GM13977 (cell line): ENCODE measurements at places on chromosomes 1 and 21.

DNA sequence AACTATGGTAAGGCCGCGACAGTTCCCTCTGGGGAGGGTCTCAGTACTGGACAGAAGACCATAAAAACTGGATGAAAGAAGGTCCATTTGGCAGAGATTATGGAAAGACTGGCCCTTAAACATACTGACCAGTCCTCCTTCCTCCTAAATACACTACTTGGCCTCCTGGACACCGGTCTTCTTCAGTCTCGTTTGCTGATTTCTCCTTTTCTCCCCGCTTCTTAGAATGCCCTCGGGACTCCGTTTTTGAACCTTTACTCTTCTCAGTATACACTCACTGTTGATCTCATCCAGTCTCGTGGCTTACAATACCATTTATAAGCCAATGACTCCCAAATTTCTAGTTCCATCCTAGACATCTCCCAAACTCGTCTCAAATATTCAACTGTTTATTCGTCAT lies 694 bp upstream of the MRPL9 start:
- DNase-seq = no peak

DNA sequence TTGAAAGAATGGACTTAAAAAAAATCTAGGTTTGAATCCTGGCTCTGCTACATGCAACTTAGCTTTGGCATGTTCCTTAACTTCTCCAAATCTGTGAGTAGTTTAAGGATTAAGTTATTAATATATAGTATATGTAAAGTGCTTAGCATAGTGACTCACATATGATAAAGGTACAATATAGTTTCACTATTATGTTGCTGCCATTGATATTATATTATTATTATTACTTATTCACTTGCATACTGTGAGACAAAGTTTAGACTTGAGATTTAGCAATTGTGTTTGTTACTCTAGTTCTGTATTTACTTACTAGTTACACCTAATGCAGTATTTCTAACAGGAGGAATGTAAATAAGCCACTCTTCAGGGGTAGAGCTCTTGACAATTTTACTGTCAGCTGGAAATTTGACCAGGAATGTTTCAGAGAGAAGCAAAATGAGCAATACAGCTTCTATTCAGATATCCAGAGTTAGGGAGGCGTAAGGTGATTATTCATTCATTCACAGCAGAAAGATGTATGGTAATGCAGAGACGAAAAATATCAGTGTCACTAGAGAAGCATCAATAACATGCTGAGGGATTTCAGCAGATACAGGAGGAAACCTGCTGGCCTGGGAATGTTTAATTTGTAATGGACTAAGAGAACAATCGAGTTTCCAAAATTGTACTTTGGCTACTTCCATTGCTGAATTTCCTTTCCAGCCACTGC lies 25.5 kb downstream of the RGS7 start:
- DNase-seq = no peak

- DNase-seq = no peak
Measured at GRCh38 chr1:3632298-3632697, 7.5 kb downstream of the TPRG1L start.

DNA sequence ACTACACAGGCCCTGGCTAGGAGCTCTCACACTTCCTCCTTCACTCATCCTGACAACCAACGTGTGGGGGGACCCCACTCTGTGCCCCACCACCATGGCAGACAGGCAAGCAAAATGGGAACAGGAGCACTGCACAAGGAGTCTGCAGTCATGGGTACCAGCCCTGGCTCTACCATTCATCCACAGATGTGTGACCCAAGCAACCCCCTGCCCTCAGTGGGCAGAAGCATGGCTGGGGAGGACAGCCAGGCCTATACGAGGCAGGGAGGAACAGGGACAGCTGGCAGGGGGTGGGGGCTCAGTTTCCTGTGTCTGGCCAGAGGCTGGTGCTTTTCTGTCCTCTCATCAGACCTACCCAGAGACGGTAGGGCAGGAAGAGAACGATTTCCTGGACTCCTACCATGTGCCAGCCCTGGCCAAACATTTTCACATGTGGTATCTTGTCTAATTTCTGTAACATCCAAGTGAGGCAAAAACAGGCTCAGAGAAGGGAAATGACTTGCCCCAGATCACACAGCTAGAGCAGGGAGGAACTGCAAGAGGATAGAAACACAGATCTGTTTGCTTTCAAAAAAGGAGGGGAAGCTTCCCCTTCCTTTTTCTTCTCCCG lies 178.0 kb downstream of the HIVEP3 start:
- DNase-seq = no peak

DNA sequence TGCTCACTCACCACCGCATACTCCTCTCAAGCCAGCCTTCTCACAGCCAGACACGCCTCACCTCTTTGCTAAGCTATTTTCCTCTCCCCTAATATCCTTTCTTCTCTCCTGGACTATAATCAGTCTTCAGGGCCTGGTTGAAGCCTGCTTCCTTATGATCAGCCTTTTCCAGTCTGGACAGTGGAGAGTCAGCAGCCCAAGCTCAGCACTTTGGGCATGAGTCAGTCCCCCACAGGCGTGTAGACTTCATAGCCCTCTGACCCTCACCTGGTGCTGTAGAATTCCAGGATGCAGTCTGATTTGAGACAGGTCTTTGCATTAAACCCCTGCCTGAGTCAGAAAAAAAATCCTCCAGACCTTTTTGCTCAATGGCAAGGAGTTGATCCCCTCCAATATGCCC lies 2.5 kb downstream of the HPCAL4 start:
- no peak for DNase-seq

- DNase-seq = no peak
Measured at GRCh38 chr1:38898653-38899230, 17.4 kb upstream of the GJA9 start.

DNA sequence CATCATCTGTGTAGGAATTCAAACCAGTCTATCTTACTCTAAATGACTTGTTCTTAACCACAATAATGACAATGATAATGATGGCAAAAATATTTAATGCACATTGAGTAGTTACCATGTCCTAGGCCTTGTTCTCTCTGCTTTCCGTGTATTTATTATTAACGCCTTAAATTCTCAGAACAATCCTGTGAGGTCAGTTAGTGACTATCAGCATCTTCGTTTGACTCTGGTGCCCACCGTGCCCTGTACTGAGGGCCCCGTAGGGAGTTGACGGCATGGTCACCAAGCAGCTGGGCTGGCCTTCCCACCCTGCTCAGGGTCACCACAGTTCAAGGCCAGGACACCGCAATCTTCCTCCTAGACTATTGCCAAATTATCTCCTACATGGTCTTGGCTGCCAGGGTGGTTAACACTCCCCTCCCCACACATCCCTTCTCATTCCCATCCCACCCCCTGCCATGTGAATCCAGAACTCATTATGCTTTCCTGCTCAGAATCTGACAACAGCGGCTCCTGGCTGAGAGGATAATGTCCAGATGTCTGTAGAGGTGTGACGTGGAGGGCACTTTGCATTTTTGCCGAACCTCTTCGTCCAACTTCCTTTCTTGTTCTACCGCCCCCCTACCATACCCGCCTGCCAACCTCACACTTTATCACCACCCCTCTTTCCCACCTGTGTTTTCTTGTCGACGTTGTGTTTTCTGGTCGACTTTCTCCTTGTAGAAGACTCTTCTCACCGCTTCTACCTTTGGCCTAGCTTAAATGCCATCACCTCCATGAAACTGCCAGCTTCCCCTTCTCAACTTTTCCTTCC lies 33.4 kb downstream of the IGFN1 start:
- no peak for DNase-seq

GRCh38 chr1:89211035-89211634 lies 12.4 kb upstream of the GBP4 start:
- DNase-seq = no peak

DNA sequence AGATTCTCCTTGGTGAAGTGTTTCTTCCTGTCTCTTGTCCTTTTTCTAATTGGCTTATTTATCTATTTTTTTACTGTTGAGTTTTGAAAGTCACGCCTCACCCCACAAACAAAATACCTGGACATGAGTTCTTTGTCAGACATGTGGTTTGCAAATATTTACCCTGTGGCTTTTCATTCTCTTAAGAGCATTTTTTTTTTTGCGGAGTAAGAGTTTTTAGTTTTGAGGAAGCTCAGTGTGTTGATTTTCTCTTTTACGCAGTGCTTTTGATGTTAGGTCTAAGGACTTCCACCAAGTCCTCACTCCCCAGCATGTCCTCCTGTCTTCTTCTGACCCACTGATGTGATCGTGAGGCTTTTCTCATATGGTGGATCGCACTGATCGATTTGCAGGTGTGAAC lies 7.6 kb downstream of the DFFB start:
- no peak for DNase-seq

- DNase-seq = peak; percentile 55
Measured at GRCh38 chr1:54499360-54500106, 48.5 kb upstream of the ACOT11 start.

- DNase-seq = no peak
Measured at GRCh38 chr1:164739189-164739588, 180.2 kb downstream of the PBX1 start.
